Astrocyte (in vitro differentiated cells and primary cell): ENCODE measurements at places on chromosomes 11 and 22. TPM values are rescaled to one million over a fixed set of nuclear protein-coding genes. Genes with fewer than 3 reads are reported as not detected.

DNA sequence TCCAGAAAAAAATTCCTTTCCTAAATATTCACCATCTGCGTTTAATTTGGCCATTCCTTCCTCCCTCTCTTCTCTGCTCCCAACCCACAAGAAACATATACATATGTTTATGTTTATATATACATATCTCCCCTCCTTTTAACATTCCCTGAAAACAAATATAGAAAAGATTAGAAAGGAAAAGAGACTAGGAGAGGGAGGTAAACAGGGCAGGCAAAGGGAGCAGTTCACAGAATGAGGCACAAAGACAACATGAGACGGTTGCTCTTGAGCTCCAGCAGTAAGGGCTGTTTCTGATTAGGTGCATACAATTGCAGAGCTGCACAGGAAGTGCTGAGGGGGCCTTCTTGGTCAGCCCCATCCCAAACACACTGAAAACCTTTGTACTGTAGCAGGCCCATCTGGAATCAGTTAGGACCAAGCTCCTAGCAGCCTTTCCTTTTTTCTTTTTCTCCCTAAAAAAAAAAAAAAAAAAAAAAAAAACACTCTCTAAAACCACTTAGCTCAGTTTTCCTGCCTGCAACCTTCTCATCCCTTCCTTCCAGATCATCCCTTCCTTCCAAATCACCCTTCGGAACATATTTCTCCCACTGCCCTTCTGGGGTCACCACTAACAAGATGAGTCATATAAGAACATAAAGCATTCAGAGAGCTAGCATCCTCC, 57.0 kb downstream of the RBFOX2 start:
- peak; percentile 91 for DNase-seq

GRCh38 chr11:66851698-66852465, 5.0 kb upstream of the LRFN4 start:
- DNase-seq, result no peak

- DNase-seq, result no peak
Measured at GRCh38 chr11:2717561-2718325, 17.9 kb upstream of the KCNQ1OT1 start.

DNA sequence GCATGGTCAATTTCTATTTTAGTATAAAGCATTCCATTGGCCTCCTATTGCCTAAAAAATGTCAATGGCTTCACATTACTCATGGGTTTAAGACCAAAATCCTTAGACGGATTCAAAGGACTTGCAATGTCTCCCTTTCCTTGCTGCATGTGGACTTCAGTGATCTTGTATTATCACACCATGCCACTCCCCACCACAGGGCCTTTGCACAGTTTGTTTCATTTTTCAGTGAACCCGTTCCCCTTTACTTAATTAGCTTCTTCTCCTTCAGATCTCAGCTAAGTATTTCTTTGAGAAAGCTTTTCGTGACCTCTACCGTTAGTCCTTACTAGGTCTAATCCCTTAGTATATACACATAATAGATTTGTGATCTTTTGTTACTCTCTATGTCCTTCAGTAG, 269.7 kb downstream of the FAM76B start:
- no peak for DNase-seq

DNA sequence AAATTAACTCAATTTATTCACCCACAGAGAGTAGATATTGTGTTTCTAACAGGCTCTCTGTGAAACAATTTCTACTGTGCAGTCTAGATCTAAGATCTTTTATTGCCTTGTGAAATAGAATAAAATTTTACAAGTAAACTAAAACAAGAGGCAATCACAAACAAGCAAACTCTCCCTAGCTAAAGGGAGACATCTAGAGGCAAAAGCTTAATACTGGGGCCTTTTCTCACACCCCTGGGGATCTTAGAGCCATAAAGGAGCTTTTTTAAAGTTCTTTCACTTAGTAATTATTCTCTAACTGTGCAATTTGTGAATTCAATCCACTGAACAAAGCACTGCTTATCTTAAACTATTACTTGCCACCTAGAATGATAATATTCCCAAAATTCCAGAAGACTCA, 19.7 kb downstream of the ALG9 start:
- no peak for DNase-seq

DNA sequence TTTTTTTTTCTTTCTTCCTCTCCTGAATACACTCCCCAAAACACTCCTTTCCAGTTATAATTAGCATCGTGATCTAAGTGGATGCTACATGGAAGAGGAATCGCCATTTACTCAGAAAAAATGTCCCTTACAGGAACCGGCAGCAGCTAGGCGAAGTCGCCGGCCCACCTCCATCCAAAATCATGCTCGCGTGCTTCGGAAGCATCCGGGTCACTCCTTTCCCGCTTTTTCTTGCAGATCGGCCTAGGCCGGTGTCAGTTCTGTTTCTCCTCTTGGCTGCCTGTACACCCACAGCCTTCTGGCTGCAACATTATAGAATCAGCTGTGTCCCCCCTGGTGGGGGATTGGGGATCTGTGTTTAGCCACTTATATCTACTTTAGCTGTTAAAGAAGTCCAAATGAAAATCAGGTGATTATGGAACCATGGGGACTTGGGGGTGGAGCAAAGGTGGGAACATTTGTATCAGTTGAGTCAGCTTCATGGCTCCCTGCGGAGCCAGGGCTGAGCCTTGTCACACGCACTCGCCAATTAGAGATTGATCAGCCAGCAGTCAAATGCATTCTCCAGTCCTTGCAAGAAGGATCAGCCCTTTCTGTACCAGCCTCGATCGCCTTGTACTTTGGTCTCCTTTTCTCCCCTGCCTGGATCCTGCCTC, 36.3 kb downstream of the ASRGL1 start:
- DNase-seq, result no peak

DNA sequence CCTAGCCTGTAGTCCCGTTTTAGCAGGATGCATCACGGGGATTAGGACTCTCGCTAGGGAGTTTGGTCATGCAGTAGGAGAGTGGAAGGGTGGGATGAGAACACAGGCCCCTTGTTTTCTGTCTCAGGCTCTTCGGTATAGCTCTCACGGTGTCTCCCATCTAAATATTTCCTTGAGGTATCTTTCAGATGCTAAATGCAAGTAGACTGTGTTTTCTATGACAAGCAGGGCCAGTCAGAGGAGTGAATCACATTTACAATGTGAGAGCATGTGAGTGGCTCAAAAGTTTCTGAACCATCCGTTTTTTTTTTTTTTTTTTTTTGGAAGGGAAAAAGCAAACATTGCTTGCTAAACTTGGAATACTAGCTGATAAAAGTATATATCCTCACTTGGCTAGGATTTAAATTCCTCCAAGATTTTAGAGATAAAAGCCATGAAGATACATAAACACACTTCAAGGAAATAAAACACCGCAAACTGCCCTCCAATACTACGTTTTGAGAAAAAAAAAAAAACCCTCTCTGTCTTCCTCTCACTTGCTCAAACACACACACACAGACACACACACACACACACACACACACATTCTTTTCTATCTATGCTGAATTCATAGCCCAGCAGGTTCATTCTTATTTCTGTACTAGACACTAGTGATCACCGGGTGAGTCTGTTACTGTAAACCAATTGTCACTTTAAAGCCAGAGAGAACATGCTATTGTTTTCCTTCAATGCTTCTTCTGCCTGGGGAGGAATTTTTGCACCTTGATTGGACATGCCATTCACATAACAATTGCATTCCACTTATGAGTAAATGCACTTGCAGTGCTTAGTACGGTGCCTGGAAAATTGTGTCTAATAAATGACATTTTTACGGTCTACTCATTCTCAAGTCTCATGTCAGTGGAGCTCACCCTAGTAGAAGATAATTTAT, 224.6 kb upstream of the CCDC90B start:
- no peak for DNase-seq

GRCh38 chr22:47377926-47378560, 615.6 kb downstream of the TBC1D22A start:
- no peak for DNase-seq

DNA sequence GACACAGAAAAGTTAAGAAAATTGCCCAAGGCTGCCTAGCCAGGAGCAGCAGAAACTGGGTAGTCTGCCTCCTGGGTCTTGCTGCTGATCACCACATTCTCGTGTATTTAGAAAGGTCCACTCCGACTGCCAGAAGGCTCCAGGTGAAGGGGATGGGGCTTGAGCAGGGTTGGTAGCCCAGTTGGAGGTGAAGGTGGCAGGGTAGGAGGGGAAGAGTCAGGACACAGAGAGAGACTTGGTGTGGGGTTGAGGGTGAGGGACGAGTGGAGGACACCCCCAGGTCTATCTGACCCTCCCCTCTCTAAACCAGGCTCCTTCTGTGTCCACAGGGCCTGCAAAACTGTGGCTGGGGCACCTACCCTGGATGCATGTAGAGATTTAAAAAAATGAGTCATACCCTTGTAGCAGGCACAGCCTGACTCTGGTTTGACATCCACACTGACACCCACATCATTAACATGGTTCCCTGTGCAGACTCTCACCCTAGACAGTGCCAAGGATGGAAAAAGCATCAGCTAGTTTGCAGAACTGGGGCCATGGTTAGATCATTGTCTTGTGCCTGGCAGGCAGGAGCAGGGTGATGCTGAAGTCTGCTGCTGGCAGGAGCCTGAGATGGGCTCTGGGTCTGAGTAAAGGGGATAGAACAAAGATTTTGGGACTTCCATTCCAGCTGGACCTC, 273.2 kb downstream of the TENM4 start:
- no peak for DNase-seq

The MUC2 gene
- not detected in 2 replicates for total RNA-seq

The KCNJ11 gene
- total RNA-seq, result 0.43 TPM in 1 of 2 replicates, not detected in the other

GRCh38 chr22:31579835-31580242, 82.2 kb downstream of the PISD start:
- DNase-seq, result no peak

- peak; percentile 98 for DNase-seq
Measured at GRCh38 chr11:46248289-46249102, 29.0 kb upstream of the CREB3L1 start.

The BCO2 gene
- total RNA-seq, result 0.48 and 0.62 TPM in 2 replicates

- DNase-seq, result no peak
Measured at GRCh38 chr22:29106839-29107238, 34.0 kb downstream of the KREMEN1 start.

GRCh38 chr22:25212337-25212736, 7.1 kb upstream of the CRYBB2 start:
- DNase-seq, result no peak

The HTR3B gene
- total RNA-seq, result not detected in 2 replicates

DNA sequence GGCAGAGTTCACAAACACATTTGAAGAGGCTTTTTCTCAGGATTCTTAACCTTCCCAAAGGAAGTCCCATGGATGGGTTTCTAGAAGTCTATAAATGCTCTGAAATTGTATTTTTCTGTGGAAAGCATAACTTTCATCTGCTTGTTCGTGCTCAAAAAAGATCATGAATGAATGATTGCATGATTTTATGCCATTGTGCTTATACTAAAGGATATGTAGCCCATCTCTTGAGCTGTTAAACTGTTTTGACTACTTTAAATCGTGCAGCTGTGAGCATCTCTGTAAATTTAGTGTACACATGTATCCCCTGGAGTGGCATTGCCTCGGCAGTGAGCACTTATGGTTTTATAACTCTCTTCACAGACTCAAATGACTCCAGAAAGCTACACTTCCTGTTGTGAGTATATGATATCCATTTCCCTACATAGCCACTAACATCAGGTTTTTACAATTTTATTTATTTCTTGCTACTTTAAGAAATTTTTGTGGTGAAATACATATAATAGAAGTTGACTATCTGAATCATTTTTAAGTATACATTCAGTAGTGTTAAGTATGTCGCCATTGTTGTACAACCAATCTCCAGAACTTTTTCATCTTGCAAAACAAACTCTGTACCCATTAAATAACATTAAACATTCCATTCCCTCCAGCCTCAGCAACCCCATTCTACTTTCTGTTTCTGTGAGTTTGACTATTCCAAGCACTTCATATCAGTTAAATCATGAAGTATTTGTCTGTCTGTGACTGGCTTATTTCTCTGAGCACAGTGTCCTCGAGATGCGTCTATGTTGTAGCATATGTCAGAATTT, 8.0 kb downstream of the NEAT1 start:
- peak; percentile 42 for DNase-seq

DNA sequence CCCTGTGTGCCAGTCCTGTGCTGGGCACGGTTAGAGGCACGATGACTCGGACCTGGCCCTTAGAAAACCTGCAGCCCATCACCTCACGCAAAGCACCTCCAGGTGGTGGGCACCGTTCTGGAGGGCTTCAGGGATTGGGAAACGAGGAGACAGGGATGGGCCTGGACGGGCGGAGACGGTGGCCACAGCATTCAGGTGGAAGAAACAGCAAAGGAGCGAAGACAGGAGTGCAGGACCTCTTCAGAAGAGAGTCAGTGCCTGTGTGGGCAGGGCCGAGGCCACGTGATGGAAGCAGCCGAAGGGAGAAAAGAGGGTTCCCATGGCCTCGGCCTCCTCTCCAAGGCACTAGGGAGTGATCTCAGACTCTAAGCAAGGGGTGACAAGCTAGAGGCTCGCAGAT, 8.1 kb upstream of the SLC22A12 start:
- DNase-seq, result no peak

GRCh38 chr11:23099256-23099655, 239.0 kb upstream of the CCDC179 start:
- DNase-seq, result peak; percentile 39

DNA sequence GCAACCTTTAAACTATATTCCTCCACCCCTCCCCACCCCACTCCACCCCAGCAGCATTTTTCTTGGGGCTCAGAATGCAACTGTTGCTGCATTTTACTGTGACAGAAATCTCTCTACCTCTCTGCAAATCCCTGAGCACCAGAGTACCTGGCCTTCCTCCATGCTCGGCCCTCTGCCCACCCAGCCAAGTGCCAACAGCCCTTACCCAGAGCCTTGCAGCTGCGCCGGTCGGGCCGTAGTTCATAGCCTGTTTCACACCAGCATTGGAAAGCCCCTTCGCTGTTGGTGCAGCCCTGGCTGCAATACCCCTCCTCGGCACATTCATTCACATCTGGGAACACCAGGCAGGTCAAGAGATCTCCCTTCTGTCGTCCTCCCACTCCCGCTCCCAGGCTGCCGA, 23.4 kb downstream of the LRP4 start:
- no peak for DNase-seq

DNA sequence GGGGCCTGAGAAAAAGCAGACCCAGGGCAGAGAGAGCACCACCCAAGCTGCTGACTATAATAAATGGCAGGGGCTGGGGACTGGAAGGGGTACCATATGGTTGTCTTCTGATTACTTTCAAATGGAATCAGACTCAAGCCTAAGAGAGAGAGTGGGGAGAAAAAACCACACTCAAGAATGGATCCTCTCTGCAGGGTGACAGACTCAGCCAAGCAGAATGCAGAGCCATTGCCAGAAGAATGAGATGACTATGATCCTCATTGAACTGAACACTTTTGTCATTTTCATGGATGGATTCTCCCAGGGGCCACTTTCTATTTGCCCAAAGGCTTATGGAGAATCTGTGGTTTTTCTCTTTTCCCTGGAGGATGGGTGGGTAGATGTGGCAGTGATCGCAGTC, 8.7 kb downstream of the UBASH3B start:
- DNase-seq, result no peak

DNA sequence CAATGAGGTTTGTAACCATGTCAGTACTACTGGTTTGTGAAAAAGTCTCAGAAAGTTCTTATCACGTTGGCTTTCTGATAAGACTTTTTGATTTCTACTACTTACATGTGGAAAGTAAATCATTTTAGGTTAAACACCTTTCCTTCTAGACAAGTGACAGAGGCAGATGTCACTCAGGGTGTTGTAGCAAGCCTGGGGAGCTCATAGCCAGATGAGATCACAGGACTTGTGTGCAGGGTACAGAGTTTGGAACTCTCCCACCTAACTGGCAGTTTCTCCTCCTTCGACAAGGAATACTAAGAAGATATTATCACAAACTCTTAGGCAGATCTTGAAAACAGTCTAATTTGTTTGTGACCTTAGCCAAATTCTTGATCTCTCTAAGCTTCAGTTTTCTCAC, 49.4 kb upstream of the PICALM start:
- no peak for DNase-seq

- DNase-seq, result no peak
Measured at GRCh38 chr11:120063686-120064340, 74.1 kb downstream of the TRIM29 start.

GRCh38 chr11:4455419-4455818, 6.3 kb downstream of the OR52K2 start:
- no peak for DNase-seq
